Putamen (tissue), 1 donor: ENCODE measurements at places on chromosomes 6 and 20.
A peak's percentile ranks its signal among the peaks of the same experiment; 100 is the strongest.

- no peak for DNase-seq
Measured at GRCh38 chr6:18102783-18103509, 19.5 kb downstream of the NHLRC1 start.

DNA sequence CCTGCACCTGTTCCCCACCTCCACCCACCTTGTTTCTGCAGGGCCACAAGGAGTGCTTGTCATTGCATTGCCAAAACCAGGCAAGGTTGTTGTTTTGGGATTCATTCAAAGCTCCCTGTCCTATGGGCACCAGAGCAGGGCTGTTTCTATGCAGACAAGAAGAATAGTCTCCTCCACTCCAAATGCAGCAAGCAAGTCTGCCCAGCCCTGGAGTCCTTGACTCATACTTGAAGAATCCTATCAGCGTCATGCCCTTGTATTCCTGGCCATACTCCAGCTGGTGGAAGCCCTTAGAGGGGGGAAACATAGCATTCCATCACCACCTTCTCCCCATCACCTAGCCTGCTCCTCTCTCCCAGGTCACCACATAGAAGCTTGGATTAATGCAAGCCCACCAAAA is 145.3 kb upstream of the ECI2 start:
- DNase-seq: no peak

GRCh38 chr20:36601540-36601939 is 4.0 kb upstream of the RAB5IF start:
- no peak for DNase-seq

GRCh38 chr6:115570331-115570730 is 490.4 kb downstream of the FRK start:
- DNase-seq: no peak

DNA sequence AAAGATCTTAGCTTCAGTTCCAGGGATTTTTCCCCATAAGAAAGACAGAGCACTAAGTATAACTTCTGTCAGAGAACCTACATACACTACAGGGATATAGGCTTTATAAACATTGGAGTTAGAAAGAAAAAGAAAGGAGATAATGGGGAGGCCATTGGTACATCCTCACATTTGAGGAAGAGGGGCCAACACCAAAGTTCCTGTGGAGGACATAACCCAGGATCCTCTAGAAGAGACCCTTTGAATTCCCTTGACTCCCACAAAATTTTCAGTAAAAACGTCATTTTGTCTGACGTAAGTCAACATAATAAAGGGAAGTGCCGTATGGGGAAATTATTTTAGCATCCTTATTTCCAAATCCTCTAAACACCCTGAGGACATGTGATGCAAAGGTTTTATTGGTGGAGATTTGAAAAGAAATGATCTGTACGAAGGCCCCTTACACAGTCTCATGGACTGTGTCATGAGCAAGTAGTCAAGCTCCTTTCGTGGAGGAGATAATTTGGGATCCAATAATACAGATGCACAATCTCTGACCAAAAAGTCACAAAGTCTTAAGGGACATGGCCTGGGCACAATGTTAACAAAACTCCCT is 33.2 kb downstream of the HLA-DRA start:
- no peak for DNase-seq

GRCh38 chr6:17691925-17692538 is 14.7 kb downstream of the NUP153 start:
- no peak for DNase-seq

GRCh38 chr6:16496991-16497801 is 258.8 kb downstream of the GMPR start:
- DNase-seq: peak; percentile 67

DNA sequence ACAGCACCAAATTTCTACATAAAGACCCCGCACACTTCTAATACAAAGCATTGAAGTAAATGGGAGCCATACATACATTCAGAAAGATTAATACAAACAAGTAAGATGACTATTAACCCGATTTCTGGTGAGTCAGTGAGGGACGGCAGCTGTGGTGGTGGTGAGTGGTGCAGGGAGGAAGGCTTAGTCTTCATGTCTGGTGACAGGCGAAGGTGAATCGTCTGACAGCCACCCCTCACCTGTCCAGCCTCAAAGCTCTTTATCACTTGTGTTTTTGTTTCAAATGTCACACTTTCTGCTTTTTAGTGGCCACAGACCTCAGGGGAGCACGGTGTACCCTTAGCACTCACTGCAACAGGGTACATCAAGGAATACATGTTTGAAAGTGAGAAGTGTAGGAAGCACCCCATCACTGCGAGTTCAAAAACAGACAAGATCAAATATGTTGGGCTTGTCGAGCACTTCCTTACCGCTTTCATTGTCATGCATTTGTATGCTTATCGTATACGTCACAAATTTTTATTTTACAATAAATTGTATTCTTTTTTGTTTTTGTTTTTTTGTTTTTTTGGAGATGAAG is 63.5 kb downstream of the IRF4 start:
- no peak for DNase-seq
